ENCODE measurements at places on chromosomes 3 and 15.

DNA sequence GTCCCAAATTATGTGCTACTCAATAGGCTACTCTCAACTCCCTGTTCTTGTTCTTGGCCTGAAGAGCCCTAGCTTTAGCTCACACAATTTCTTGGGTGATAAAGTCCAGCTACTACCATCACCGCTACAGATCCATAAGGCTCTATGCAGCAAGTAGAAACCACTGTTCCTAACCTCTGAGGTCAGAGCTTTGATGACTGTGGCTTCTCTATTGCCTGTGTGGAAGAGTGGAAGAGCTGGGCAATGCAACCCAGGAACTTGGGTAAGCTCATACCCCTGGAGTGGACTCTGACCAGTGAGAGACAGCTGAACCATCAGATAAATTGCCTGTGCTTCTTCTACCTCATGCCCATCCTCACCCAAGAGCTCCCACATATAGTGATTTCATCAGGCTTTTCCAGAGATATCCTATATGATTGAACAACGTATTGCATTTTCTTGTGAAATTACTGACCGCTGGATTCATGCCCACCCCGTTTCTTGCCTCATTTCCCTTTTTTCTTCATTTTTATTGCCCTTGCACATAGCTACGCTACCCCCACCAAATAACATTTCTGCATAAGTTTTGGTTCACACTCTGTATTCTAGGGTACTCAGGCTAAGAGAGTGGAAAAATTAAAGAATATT, 172.3 kb upstream of the MBNL1 start:
- no peak for DNase-seq

GRCh38 chr15:94001255-94001801, 230.0 kb upstream of the MCTP2 start:
- no peak for DNase-seq

GRCh38 chr15:31607656-31608055, 281.0 kb downstream of the KLF13 start:
- DNase-seq, result no peak

DNA sequence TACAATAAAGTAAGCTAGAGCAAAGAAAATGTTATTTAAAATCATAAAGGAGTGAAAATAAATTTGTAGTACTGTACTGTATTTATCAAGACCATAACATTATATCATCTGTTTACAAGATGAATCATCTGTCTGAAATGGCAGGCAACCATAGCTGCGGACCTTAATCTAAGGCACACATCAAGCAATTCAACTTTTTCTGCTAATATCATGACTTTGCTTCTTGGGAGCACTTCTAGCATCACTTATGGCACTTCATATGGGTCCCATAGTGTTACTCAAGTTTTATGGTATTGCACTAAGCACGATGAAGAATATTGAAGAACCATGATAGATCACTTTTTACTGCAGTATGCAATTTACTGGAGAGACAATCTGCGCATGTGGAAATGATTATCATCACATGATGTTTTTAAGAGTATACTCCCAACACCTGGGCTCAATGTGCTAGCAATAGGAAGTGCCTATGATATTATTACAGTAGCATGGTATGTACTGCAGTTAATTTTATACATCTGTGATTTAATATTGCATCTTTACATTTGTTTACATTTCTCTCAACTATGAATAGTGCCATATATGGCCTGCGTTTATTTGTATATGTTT, 137.7 kb upstream of the NECTIN3 start:
- DNase-seq, result no peak
